ENCODE measurements at places on chromosomes 2 and 18. TPM values are rescaled to one million over a fixed set of nuclear protein-coding genes. Genes with fewer than 3 reads are reported as not detected.

GRCh38 chr2:108570416-108570815 is 36.1 kb downstream of the LIMS1 start:
- no peak for DNase-seq

Gene VSNL1
- not detected for total RNA-seq

- DNase-seq, result no peak
Observed at GRCh38 chr18:32450026-32450691, 20.5 kb downstream of the GAREM1 start.

- DNase-seq, result peak; percentile 4
Observed at GRCh38 chr2:3738454-3738853, 35.1 kb downstream of the DCDC2C start.

DNA sequence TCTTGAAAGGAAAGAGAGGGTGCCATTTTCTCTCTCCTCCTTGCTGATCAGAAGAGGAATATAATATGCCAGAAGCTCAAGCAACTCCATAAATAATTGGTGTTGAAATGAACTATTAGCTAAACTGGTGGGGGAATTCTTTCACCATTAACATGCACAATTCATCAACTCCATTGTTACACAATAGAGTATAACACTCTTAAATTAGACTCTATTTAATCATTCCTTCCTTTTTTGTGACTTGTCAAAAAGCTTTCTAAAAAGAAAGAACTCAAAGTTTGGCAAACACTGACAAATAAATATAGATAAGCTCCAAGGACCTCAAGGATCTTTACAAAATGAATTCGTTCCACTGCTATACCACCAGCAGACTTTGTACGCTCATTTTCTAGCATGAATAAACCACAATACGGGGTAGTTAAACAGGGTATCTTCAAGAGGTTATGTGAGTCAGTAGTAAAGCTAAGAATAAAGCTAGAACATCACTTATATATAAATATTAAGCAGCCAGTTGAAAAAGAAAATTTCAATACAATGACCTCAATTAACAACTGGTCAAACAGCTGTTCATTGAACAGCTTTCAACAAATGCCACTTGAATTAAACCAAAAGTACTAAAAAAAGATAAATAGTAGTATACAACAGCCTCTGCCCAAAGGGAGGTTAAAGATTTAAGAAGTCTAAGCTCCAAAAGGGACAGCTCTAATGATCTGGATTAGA is 6.4 kb downstream of the TRAK2 start:
- no peak for DNase-seq

- no peak for DNase-seq
Observed at GRCh38 chr2:23692263-23692662, 234.7 kb downstream of the ATAD2B start.

DNA sequence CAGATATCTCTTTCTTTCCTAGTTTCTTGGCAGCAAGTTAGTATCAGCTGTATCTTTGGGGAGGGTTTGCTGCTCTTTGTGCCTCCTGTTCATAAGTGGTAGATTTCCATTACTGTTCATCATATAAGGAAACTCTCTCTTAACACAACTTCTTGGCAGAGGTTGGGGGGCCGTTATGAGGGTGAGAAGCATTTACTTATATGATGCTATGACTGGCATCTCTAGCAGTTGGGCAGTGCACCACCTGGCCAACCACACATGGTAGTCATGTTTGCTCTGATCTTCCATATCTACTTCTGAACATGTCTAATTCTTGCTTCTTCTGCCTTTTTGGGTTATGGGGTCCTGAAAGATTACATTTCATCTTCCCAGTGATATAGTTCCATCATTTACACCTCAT is 282.2 kb downstream of the CYRIA start:
- no peak for DNase-seq

- DNase-seq, result peak; percentile 36
Observed at GRCh38 chr2:44844651-44845270, 96.7 kb upstream of the SIX3 start.

DNA sequence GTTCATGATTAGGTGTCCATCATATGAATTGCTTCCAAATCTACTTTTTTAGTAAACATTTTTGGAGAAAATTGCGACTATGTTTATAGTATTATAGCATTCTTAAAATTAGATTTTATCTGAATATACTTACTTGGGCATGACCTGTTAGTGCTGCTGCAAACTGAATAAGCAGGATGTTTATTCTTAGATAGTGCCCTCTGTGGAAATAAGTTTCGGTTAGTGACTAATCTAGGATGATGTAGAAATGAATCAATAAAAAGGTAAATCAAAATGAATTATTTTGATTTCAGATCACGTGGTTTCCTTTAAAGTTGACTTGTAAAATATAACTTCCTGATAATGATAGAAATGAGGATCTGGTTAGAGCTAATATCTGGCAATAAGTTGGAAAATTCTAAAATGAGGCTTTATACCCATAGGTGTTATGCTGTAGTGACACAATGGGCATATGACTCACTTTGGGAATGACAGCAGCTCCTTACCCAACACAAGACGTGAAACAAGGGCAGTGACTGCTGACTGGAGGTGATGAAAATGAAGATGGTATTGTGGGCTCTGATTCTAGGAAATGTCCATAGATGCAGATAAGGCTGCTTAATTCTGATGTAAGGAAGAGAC is 165.8 kb upstream of the TCF4 start:
- DNase-seq, result no peak

Gene CD302
- 0.88 TPM for total RNA-seq

DNA sequence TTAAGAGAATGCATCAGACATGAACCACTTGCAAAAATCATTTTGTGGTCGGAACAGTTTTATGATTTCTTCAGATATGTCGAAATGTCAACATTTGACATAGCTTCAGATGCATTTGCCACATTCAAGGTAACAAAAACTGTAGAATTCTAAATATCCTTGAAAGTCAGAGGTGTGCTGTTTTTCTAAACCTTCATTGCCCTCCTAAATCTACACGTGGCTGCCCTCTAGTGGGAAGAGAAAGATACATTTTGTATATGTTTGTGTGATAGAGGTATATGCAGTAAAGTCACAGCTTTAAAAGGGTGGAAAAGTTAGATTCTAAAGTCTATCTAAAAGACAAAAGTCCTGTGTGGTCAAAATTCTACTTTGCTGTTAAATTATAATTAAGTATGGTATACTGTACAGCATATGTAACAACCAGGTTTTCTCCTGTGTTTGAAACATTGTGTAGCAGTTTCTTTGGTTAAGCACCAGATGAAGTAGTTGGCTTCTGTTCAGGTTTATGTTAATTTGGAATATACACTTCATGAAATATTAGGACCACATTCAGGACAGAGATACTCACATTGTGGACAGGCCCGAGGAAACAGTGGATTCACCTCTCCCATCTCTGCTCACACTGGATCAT is 65.9 kb upstream of the ITM2C start:
- DNase-seq, result peak; percentile 52

Gene SPOPL
- 17.3 TPM for total RNA-seq

Gene FRZB
- total RNA-seq, result not detected

DNA sequence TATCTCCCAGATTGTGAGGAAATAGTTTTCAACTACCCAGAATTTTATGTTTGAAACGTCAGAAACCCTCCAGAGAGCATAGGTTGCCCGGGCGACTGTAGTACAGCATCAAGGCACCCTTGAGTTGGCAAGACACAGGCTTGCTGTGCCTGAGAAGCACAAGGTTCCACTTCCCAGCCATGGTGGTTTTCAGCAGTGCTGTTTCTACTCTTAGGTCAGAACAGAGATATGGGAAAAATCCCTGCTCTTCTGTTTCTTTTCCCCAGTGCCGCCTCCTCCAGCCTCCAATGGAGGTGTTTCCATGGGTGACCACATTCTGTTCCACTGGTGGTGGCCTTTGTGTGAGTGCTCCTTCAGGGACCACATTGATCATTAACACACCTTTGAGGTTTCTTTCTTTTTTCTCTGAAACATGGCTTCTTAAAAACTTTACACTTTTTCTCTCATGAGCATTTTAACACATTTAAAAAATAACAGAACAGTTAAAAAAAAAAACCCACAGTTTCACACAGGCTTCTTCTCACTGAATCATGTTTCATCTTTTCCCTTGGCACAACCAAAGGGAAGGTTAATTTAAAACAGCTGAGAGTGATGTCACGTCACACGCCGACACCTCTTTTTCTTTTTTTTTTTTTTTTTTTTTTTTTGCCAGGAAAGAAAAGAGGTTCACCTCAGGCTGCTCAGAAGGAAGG is 229.3 kb upstream of the HDAC4 start:
- no peak for DNase-seq

Gene FSHR
- total RNA-seq, result not detected

Gene DQX1
- total RNA-seq, result 1.9 TPM

DNA sequence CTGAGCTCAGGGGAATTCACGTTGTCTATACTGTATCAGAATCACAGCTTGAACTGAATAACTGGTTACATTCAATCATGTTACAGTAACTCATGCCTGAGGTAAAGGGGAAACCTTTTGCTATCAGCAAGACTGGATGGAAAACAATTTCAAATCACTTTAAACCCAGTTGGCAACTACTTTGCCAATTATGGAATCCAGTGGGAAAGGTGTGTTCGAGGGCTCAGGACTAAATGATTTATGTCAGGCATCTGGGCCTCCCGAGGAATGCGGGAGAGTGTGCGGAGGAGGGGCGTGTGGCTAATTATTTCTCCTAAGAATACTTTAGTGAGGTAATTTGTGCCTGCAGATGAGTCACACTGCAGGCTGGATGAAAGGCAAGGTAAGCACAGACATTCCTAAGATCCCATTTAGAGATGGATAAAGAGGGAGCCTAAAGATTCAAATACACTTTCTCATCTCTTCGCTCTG is 100.1 kb downstream of the HRH4 start:
- no peak for DNase-seq

DNA sequence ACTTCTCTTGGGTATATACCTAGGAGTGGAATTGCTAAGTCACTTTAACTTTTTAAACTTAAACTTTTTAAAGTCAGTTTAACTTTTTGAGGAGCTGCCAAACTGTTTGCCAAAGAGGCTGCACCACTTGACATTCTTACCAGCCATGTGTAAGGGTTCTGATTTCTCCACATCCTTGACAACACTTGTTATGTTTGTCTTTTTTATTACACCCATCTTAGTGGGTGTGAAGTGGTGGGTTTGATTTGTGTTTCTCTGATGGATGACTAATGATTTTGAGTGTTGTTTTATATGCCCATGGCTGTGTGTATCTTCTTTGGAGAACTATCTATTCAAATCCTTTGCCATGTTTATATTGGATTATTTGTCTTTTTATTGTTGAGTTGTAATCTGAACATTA is 13.6 kb downstream of the ASAP2 start:
- DNase-seq, result no peak

Gene SLC4A1AP
- total RNA-seq, result 33.8 TPM

- no peak for DNase-seq
Observed at GRCh38 chr2:157792335-157793052, 83.6 kb downstream of the ACVR1 start.

Gene HAUS1
- 42.0 TPM for total RNA-seq

DNA sequence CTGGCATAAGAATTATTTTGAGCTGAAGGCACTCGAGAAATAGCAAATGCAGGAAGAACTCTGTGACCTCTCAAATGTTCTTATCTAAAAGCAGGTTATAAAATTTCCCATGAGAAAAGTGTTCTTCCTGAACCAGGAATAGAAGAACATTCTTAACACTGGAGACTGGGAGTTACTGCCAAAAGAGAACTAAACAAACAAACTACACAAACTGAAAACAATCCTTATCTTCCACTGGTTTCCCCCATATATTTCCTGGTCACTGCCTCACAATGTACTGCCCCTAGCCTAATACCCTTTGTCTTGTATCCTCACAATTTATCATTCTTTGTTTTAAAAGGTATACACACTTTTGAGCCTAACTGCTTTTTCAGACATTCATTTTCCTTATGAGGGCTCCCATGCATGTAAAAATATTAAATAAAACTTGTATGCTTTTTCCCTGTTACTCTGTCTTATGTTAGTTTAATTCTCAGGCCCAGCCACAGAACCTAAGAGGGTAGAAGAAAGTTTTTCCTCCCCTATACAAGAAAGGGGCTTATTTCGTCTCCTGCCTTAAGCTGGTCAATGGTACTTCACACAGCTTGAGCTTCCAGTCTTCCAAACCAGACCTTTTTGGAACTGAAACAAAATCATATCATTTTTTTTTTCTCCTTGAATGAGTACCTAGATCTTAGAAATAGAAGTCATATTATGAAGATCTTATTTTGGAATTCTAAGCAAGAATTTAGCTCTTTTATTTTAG is 110.6 kb downstream of the MSTN start:
- no peak for DNase-seq

GRCh38 chr2:122831649-122832048 is 1076.2 kb downstream of the TSN start:
- no peak for DNase-seq

GRCh38 chr2:153222231-153223165 is 256.1 kb downstream of the RPRM start:
- no peak for DNase-seq

Gene CDCA7
- total RNA-seq, result 87.2 TPM

Gene KLHL14
- 0.05 TPM for total RNA-seq

GRCh38 chr2:207167099-207167923 is 1.6 kb upstream of the KLF7 start:
- no peak for DNase-seq

Gene KCNG3
- 0.22 TPM for total RNA-seq

Gene PDE6D
- total RNA-seq, result 45.0 TPM

Gene CRACDL
- total RNA-seq, result 0.19 TPM

Measured in activated T-cell treated with anti-CD3 and anti-CD28 coated beads, Interleukin-2, amount 50 U/mL, for 72 hours (primary cell).